ENCODE measurements at places on chromosomes 2 and 18.
A peak's percentile ranks its signal among the peaks of the same experiment; 100 is the strongest.

- DNase-seq, result no peak
These were observed 85.3 kb downstream of the FHOD3 start for GRCh38 chr18:36382854-36383253.

DNA sequence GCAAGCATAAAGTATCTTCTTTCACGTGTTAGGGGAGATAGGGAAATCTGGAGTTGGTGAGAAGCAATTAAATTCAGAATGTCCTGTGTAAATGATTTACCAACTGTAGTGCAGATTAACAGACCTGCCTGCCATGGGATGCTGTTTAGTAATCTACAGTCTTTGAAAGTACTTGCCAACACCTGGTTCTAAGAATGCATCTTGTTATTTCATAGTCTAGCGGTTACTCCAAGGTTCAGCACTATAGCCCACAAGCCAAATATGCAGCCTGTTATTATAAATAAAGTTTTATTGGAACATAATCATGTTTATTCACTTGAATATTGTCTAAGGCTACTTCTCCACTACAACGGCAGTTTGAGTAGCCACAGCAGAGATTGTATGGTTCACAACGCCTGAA, 100.8 kb downstream of the OSBPL6 start:
- DNase-seq, result no peak

DNA sequence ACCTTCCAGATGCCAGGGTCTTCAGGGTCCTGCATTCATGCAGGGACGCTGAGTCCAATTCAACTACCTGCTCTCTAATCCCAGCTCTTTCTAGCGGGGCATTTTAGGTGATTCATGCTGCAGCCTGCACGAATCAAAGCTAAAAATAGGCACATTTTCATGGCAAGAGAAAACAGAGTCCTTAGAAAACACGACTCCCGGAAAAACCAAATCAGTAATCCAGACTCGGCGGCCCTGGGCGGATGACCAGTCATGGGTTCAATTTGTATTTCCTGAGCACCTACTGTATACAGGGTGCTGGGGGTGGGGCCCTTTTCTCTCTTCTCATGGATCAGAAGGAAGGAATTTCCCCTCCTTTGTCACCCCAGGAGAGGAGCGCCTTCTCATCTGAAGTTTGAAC, 64.4 kb downstream of the LONRF2 start:
- no peak for DNase-seq

DNA sequence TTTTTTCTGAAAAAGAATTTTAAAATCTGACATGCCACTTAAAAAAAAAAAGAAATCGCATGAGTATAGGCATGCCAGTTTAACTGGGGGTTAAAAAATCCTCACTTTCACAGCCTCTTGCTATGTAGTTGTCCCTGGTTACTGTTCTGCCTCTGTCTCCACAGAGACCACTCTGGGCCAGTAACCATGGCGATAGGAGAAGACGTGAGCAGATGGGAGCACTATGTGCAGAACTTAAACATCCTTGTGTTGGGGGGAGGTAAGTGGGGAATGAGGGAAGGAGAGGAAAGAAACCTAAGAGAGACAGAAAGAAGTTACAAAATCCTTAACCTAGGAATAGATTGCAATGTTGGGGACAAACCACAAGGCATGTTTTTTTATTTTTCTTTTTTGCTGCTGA, 75.9 kb upstream of the CYRIA start:
- DNase-seq, result no peak

DNA sequence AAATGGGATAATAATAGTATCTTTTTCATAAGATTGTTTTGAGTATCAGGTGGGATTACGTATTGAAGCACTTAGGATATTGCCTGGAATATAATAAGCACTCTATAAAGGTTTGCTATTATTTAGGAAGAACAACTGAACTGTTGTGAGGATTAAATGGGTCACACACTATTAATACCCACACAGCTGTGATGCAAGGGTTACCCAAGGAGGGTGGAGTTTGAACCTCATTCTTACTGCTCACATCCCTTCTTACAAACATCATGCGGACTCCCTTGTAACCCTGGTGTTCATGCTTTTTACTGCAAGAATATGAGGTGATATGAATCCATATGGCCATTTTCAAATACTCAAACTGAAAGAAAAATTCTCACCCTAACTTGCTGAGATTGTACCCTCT, 113.5 kb downstream of the KCTD1 start:
- no peak for DNase-seq

- DNase-seq, result no peak
These were observed 74.4 kb upstream of the MAP4K4 start for GRCh38 chr2:101623031-101623521.

DNA sequence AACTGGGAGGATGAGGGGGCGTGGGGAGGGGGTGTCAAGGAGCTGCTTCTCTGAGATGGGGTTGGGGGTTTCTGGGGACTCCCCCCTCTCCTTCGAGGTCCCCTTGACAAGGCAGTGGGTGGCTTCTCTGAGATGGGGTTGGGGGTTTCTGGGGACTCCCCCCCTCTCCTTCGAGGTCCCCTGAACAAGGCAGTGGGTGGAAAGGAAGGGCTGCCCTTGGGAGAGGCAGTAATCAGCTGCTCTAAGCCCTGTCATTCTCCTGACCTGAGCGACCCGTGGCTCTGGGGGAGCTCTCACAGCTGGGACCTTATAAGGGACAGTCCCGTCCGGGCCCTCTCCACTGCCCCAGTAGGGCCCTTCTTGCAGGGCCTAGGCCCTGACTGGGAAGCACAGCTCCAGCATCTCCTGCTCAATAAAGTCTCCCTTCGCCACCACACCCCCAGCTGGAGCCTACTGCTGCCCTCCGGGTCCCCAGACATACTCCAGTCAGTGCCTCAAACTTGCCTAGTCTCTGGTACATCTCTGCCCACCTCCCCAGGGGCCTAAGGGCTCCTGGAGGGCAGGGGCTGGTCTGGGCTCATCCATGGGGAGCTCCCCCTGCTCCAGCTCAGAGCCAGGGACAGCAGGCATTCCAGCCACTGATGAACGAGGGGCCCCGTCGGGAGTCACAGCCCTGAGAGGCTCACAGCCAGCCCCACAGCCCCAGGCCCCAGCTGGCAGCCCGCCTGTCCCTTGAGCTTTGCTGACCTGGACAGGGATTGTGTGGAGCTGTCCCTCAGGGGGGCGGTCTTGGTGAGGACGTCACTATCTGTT, 2.8 kb downstream of the GAREM2 start:
- DNase-seq, result no peak

GRCh38 chr2:174335254-174335987, 667 bp downstream of the SP9 start:
- no peak for DNase-seq

DNA sequence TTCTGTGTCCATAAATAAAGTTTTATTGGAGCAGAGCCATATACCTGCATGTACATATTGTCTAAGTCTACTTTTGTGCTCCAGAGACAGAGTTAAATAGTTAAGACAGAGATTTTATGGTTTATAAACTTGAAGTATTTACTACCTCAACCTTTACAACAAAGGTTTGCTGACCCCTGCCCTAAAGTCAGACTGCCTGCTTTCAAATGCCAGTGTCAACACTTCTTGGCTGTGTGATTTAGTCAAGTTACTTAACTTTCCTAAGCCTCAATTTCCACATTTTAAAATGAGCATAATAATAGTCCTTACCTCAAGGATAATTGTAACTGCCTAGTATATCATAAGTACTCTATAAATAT, 44.4 kb upstream of the ITPRID2 start:
- no peak for DNase-seq

GRCh38 chr2:21095178-21095577, 28.6 kb upstream of the TDRD15 start:
- DNase-seq, result no peak

DNA sequence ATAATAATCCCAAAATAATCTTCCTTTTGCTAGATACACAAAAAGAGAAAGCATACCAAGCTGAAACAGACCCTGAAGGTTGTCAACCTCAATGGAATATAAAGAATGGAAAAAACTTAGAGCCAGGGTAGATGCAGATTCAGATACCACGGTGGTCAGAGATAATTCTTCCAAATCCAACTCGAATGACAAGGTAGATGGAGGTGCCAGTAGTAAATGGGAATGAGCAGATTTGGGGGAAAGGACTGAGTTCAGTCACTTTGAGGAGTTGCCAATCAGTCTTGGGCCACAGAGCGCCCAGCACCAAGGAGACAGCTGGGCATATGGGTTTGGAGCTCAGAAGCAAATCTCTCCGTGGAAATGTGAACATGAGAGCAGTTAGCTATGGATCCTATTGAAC, 3.4 kb upstream of the CHMP1B start:
- DNase-seq, result no peak

- peak; percentile 33 for DNase-seq
These were observed 24.8 kb downstream of the GNLY start for GRCh38 chr2:85718885-85719492.

DNA sequence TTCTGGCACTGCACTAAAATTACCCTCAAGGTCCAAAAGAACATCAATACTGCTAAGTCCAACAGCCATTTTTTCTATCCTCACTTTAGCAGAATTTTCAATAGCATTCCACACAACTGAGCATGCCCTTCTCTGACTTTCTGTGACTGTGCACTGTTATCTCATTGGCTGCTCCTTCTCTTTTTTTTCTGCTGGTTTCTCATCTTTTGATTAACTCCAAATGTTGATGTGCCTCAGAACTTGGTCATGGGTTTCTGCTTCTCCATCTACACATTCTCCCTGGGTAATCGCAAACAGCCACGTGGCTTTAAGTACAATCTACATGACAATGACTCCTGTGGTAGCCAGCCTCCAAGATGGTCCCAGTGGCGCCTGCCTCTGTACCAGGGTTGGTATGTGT, 75.0 kb upstream of the CD226 start:
- DNase-seq, result no peak

- DNase-seq, result no peak
These were observed 89.0 kb downstream of the NBAS start for GRCh38 chr2:15472133-15472532.

- peak; percentile 33 for DNase-seq
These were observed 14.7 kb upstream of the ITGB6 start for GRCh38 chr2:160214461-160215445.

DNA sequence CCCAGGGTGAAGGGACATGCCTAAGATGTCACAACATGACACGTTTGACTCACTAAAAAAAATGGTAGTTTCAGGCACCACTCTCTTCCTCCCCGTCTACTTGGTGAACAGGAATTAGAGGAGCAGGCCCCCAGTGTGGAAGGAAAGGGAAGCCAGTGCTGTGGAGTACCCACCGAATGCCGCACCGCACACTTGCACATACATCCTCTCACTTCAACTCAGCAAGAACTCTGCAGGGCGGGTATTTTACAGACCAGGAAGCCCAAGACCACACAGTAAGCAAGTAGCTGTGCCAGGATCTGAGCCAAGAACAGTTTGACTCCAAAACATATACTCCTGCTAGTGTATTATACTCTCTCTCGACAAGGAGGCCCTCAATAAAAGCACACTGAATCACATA, 69.8 kb downstream of the BCL2 start:
- no peak for DNase-seq

GRCh38 chr2:216286616-216287231, 85.6 kb downstream of the MARCHF4 start:
- no peak for DNase-seq

DNA sequence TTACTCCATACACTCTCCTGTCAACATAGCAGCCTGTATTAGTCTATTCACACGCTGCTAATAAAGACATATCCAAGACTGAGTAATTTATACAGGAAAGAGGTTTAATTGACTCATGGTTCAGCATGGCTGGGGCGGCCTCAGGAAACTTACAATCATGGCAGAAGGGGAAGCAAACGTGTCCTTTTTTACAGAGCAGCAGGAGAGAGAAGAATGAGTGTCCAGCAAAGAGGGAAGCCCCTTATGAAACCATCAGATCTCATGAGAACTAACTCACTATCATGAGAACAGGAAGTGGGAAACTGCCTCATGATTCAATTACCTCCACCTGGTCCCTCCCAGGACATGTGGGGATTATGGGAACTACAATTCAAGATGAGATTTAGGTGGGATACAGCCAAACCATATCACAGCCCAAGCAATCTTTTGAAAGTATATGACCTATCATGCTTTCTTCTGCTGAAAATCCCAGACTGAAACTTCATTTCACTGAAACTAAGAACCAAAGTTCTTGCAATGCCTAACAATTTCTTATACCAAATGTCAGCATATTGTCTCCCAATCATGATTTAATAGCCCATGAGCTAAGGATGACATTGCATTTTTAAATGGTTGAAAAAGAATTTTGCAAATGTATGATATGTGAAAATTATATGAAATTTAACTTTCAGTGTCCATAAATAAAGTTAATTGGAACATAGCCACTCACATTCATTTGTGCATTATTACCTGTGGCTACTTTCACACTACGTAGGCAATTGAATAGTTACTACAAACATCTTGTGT, 686.8 kb upstream of the ZEB2 start:
- DNase-seq, result no peak

- no peak for DNase-seq
These were observed 199.8 kb downstream of the EPHA4 start for GRCh38 chr2:221372159-221372884.

DNA sequence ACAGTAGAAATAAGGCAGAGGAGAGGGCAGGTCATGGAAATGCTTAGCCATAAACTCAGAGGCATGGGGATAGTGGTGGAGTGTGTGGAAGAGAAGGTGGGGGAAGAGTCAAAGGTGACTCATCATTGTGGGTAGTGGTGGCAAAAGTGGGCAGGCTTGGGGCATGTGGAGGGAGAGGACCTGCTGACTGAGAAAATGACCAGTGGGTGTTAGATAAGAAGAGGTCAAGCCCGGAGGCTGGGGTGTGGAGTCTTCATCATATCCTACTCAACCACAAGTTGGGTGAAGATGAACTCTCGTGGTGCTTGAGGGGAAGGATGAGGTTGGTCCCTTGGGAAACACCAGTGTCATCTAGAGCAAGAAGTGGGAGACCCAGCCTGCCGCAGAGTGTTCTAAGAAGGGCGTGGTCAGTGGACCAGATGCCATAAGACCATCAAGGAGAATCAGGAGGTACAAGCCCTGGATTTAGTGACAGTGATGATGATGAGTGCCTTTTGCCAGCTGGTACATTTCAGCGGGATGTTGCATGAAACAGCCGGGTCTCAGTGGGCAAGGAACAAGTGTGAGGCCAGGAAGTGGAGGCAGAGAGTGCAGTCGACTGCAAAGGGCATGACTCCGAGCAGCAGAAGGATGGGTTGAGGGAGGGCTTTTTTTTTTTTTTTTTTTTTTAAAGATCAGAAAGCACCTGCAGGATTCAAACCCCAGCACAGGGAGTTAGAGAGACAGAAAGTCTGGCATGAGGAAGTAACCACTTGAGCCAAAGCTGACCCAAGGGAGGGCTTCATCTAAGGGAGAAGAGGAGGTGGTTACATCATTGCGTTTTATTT, 122.6 kb upstream of the SPRED2 start:
- DNase-seq, result no peak

DNA sequence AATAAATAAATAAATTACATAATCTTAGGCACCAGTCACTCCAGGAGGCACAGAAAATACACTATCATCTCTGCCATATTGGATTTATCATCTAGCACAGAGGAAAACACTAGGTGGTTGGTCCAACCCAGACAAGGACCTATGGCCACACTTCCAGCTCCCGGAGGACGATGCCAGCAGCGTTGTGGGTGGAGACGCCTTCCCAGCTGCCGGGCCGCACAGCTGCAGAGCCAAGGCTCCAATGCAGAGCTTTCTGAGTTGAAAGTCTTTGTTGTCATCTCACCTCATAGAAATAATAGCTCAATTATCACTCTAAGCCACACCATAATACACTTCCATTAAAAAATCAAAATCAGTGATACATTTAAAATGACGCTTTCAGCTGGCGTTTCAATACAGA, 457.1 kb upstream of the SALL3 start:
- no peak for DNase-seq

GRCh38 chr2:42084231-42084671, 36.4 kb downstream of the PKDCC start:
- DNase-seq, result peak; percentile 89

GRCh38 chr2:119010336-119010735, 68.3 kb downstream of the MARCO start:
- DNase-seq, result no peak
